MG63 (cell line): ENCODE measurements at places on chromosomes 7 and 10. TPM values are rescaled to one million over a fixed set of nuclear protein-coding genes. Genes with fewer than 3 reads are reported as not detected.
A peak's percentile ranks its signal among the peaks of the same experiment; 100 is the strongest.

DNA sequence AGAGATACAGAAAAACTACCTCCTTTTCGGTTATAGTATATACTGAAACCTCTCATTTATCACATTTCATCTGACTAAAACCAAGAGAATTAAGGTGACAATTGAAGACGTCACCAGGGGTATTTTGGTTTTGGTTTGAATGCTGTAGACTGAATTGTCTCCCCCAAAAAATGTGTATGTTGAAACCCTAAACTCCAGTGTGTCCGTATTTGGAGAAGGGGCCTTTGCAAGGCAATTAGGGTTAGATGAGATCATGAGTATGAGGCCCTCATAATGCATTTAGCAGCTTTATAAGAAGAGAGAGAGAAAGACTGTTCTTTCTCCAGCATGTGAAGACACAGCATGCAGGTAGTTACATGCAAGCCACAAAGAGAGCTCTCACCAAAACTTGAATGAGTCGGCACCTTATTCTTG, 59.5 kb downstream of the CACNA2D1 start:
- no peak for DNase-seq

SPDYE11 gene
- total RNA-seq: not detected in 2 replicates

DNA sequence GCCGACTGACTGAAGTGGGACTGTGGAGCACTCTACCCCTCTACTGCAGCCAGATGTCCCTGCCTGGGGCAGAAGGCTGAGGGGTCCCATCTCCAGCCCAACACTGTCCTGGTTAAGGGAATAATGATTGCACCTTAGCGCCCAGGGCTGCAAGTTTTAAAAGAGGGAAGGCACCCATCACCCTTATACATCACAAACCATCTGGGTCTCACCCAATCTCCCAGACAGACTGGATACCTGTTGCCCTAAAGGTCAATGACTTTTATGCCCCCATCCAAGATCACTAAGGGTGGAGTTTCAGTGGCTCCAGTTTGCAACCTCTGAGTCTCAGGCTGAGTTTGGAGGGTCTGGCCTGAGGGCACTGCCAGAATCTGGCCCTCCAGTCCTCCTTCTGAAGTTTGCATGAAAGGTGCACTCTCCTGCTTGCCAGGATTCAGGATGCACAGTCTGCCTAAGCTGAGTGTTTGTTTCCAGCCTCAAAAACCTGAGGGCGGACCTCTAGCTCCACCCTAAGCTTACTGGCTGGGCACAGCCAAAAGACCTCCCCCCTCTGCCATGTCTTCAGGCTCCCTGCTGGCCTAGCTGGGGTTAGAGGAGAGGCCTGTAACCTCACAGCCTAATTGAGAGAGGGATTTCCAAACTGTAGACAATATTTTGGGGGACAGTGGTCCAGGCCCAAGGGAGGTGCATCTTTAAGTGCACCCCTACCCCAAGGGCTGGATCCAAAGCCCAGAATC, 2.5 kb upstream of the EMX2 start:
- no peak for DNase-seq

CYP3A5 gene
- not detected in 2 replicates for total RNA-seq

KCND2 gene
- 0.07 TPM in 1 of 2 replicates, not detected in the other for total RNA-seq

LIPF gene
- total RNA-seq: not detected in 2 replicates

DNA sequence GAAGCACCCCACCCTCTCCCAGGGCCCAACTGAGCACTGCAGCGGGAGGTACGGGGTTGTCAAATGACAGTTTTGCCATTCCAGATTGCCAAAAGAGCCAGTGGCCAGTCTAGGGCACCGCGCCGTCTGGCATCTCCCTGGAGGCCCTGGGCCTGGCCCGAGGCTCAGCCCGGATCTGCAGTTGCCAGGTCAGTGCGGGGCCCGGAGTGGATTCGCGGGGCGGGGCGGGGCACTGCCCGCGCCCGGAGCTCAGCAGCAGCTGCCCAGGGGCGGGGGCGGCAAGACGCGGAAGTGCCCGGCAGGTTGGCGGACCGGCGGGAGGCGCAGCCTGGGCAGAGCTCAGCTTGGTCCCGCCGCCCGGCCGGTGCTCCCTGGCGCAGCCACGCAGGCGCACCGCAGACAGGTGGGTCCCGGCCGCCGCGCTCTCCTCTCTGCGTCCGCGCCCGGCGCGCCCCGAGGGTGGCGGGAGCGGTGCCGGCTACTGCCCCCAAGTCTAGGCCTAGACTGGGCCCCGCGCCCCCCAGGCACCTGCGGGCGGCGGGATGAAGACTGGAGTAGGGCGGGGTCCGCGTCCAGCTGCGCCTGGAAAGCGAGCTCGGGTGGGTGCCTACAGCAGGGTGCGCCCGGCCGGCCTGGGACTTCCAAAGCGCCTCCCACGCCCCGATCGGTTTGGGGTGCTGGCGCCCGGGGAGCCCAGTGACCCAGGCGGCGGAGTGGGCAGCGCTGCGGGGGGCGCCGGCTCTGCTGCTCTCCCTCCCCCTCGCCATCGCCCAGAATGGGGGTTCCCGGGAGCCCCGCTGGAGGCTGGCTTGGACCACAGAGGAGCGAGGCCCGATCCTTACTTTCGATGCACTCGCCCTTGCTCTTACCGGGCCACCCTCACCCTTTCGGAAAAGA, at the start of gene IRF5:
IRF5 (plus strand) TSS at position 281 of the 897 bp plus-strand sequence. CDS start 4,155 bp downstream, outside the sequence.
- DNase-seq: peak; percentile 55

DNA sequence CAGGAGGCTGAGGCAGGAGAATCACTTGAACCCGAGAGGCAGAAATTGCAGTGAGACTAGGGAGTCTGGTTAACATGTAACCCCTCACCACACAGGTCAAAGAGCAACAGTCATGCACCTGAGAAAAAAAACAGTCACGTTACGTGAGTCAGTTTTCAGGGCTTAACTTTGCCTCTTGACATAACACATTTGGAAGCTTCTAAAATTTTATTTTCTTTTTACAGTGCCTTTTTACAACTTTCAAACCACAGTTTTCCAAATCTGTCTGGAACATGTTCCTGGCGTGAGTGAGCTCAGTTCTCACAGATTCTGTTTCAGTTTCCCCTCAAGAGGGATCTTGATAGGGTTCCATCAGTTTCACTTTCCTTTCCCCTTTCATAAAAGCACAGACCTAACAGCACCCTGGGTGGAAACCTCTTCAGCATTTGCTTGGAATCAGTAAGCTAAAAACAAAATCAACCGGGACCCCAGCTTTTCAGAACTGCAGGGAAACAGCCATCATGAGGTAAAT, 4.4 kb downstream of the IFIT3 start:
- no peak for DNase-seq

DNA sequence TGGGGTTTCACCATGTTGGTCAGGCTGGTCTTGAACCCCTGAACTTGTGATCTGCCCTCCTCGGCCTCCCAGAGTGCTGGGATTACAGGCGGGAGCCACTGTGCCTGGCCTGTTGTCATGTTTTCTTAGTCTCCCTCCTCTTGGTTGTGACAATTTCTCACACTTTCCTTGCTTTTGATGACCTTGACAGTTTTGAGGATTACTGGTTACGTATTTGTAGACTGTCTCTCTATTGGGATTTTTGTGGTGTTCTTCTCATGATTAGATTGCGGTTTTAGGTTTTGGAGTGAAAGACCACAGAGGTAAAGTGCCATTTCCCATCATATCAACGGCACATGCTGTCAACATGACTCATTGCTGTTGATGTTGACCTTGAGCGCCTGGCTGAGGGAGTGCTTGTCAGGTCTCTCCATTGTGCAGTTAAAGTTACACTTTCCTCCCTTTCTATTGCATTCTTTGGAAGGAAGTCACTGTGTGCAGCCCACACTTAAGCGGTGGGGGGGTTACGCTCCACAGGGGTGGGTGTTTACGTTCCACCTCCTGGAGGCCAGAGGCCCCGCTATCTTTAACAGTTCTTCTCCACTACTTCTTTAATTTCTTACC, 10.8 kb downstream of the NEURL1 start:
- DNase-seq: peak; percentile 24

DNA sequence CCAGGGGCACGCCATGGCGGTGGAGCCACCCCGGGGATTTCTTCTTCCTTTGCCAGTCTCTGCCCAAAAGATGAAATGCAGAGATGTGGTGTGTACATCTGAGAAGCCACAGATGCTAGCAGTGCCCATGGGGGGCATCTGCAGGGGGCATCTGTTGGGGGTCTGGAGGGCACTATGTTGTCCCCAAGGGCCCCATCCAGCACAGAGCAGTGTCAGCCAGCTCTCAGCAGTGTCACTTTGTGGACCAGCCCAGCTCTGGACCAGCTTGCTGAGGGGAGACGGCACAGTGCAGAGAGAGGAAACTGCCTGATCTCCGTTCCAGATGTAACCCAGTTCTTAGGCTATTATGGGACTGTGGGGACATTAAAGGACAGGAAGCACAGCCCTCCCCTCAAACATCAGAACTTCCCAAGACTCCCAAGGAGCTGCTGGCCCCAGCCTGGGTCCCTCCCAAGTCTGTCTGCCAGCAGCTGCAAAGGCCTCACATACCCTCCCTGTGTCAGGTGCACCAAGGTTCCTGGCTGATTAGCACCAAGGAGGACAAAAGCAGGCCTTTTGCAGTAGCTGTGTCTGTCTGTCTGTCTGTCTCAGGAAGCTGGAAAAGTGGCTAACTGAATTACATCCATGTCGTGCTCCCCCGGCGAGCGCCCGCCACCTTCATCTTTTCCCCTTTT, 536.5 kb downstream of the PTPRN2 start:
- no peak for DNase-seq

CFAP58 gene
- total RNA-seq: 0.05 and 0.20 TPM in 2 replicates

DNA sequence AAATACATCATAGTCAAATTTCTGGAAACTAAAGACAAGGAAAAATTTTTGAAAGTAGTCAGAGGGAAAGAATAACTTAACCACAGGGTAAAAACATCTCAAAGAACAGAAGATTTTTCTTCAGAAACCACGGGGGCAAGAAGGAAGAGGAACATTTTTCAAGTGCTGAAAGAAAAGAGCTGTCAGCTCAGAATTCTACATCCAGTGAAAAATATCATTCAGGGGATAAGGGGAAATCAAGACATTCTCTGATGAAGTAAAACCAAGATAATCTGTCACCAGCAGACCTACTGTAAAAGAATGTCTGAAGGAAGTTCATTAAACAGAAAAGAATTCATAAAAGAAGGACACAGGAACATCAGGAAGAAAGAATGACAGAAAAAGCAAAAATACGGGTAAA, 111.2 kb upstream of the TMEM72 start:
- no peak for DNase-seq

GRCh38 chr7:373818-374705, 84.1 kb downstream of the FOXL3 start:
- no peak for DNase-seq

VSTM2A gene
- not detected in 2 replicates for total RNA-seq

IFIT2 gene
- total RNA-seq: 14.3 and 18.7 TPM in 2 replicates

HYAL4 gene
- not detected in 2 replicates for total RNA-seq

GRCh38 chr10:12547301-12547771, 198.0 kb downstream of the CAMK1D start:
- peak; percentile 39 for DNase-seq

GRCh38 chr7:149723795-149724495, 49.4 kb downstream of the ZNF467 start:
- DNase-seq: no peak

GBX1 gene
- not detected in 2 replicates for total RNA-seq

PLEKHS1 gene
- total RNA-seq: not detected in 2 replicates

FFAR4 gene
- total RNA-seq: 0.16 TPM in 1 of 2 replicates, not detected in the other

- DNase-seq: no peak
Observed at GRCh38 chr10:55509168-55509567, 708.1 kb upstream of the PCDH15 start.

DNA sequence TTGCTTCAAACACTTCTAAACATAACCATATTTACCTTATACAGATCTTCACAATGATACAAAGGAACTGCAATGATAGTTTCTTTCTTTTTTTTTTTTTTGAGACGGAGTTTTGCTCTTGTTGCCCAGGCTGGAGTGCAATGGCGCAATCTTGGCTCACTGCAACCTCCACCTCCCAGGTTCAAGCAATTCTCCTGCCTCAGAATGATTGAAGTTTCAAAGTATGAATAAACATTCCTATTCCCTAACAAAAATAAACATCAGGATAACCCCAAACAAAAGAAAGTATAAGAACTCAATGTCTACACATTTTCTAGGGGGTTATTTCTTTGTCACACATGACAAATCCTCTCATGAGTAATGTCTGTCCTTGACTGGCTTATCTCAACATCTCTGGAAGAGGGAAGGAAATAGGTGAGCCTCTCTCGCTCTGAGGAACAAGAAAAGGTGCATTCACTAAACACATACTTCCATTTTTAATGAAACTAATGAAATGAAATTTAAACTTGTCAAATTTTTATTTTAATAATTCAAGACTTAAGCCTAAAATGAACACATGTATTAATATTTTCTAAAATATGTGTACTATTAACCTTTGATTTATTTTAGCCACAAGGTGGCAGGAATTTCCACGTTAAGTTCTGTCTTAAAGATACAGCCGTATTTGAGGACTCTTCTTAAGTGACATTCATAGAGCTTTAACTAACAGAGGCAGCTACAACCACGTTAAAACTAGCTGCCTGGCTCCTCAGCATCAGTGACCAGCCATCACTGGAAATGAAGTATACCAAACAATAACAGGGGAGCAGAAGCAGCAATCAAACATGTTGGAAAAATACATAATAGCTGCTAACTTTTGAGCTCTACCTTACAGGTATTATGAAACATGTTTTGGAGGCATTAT, 58.3 kb downstream of the MALSU1 start:
- DNase-seq: no peak

GRCh38 chr7:94436018-94436604, 41.4 kb downstream of the COL1A2 start:
- peak; percentile 39 for DNase-seq

GRCh38 chr10:25651534-25651933, 282.5 kb upstream of the MYO3A start:
- no peak for DNase-seq
